ENCODE measurements at places on chromosomes 6 and 20. TPM values are rescaled to one million over a fixed set of nuclear protein-coding genes. Genes with fewer than 3 reads are reported as not detected.

The C6orf58 gene
- not detected for total RNA-seq

The SPDEF gene
- not detected for total RNA-seq

The NDUFAF4 gene
- 13.9 TPM for total RNA-seq

The GPR6 gene
- total RNA-seq, result not detected

The ENPP5 gene
- under 0.01 TPM for total RNA-seq

The MAPK13 gene
- 2.0 TPM for total RNA-seq

The C6orf132 gene
- total RNA-seq, result 0.72 TPM

The SNX9 gene
- 41.2 TPM for total RNA-seq

The CCDC170 gene
- total RNA-seq, result 0.54 TPM

The SLC32A1 gene
- not detected for total RNA-seq

The NMBR gene
- not detected for total RNA-seq

The PACSIN1 gene
- not detected for total RNA-seq

The OPRL1 gene
- 0.36 TPM for total RNA-seq

The MCHR2 gene
- total RNA-seq, result not detected
